ENCODE measurements at places on chromosomes 7 and 10.

DNA sequence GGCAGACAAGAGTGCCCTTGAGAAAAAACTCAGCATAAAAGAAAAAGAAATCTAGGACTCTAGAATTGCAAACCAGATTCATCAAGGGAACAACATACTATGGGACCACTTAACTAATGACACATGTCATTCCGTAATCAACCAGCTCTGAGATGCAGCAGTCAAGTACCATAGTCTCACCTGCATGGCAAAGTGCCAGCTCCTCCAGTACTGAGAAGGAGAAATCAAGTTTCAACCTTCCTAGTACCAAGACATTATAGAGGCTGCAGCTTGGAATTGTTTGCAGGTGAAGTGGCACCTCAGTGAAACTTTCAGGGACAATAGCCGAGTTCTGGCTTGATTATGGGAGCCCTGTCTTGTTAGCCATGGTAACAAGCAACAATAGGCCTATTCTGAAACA is 11.5 kb downstream of the STEAP1 start:
- DNase-seq: no peak

GRCh38 chr7:142177869-142178268 is 66.4 kb downstream of the MGAM2 start:
- no peak for DNase-seq

- DNase-seq: no peak
These were observed 679 bp upstream of the AFAP1L2 start for GRCh38 chr10:114405011-114405350.

GRCh38 chr7:66958538-66959350 is 36.6 kb downstream of the SBDS start:
- DNase-seq: no peak

DNA sequence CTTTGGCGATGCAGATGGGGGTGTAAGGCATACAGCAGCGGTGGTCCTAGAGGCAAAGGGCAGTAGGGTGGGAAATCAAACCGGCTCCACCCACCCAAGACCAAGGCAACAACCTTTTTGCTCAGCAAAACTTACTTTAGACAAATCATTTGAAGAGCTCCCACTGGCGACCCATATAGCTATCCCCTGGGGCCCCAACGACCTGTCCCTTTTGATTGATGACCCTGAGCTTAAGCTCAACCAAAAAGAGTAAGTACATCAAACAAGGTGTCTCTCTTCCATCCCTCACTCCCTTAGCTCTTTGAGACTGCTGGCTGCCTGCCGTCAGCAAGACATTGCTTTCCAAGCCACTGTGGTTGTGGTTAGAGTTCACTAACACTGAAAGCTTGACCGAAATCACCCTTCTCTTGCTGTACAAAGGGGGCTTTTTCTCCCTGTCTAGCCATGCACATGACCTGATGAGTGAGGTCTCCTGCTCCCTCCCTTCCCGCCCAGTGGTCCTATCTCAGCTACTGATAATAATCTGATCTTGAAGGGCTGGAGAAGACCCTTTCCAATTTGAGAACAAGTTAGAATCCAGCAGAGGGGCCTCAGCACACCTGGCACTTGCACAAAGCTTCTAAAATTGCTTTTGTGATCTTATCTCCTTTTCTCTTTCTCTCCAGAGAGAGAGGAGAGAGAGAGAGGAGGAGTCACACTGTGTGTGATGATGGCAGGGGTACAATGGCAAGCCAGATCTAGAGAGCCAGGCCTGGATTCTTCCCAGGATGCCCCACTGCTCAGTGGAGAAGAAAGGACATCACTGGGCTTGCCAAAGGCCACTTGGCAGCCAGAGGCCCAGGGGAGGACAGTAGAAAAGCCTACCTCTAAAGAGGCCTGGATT is 42.2 kb downstream of the XPNPEP1 start:
- no peak for DNase-seq

DNA sequence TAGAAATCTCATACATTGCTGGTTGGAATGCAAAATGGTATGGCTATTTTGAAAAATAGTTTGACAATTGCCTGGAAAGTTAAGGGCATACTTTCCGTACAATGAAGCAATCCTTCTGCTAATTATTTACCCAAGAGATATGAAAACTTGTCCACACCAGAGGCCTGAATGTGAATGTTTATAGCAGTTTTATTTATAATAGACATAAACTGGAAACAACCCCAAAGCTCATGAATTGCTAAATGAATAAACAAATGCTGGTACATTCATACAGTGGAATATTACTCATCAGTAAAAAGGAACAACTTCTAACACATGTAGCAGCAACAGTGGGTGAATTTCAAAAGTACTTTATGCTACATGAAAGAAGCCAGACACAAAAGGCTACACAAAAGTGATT is 42.7 kb downstream of the MMRN2 start:
- no peak for DNase-seq

- DNase-seq: no peak
These were observed 233.4 kb downstream of the ZMYND11 start for GRCh38 chr10:368579-369220.

- DNase-seq: no peak
These were observed at the start of gene FGFR2 for GRCh38 chr10:121598263-121599249. FGFR2 (minus strand) TSS chr10:121598444; CDS start chr10:121593817, 4,627 bp downstream.

GRCh38 chr7:106369352-106369751 is 84.6 kb upstream of the NAMPT start:
- no peak for DNase-seq

DNA sequence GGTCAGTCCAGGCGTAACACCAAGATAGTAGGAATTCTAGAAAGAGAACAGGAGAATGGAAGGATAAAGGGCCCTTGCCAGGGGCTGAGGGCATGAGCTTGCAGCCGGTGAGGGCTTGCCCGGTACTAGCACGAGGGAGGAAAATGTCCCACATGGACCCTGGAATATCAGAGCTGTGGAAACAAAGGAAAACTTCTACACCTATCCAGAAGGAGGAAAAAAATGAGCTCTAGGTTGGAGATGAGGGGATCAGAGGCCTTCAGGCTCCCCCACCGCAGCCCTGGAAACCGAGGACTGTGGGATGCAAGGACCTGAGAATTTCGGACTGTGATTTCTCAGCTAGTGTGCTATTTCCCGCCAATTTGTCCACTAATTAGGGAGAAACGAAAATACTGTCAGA is 22.1 kb downstream of the RAMP3 start:
- DNase-seq: no peak

- no peak for DNase-seq
These were observed 284.9 kb downstream of the FGFR2 start for GRCh38 chr10:121313119-121313875.

GRCh38 chr7:66778201-66778600 is 37.7 kb downstream of the RABGEF1 start:
- no peak for DNase-seq

DNA sequence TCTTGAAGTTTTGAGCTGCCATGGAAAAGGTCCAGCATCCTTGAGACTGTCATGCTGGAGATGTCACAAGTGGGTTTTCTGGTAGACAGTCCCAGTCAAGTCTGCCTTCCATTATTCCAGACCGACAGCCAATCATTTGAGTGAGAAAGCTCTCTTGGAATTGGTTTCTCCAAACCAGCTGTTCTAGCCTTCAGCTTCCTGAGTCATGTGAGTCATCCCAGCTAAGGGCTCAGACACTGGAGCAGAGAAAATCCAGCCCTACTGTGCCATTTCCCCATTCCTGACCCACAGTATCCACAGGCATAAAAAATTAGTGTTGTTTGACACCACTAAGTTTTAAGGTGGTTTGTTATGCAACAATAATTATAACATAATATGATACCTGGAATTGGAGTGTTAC is 219.0 kb downstream of the ADRA2A start:
- no peak for DNase-seq

- peak; percentile 54 for DNase-seq
These were observed 6.6 kb downstream of the SFRP5 start for GRCh38 chr10:97765201-97765600.

GRCh38 chr10:79349766-79350406 is 2.6 kb downstream of the PPIF start:
- DNase-seq: no peak

DNA sequence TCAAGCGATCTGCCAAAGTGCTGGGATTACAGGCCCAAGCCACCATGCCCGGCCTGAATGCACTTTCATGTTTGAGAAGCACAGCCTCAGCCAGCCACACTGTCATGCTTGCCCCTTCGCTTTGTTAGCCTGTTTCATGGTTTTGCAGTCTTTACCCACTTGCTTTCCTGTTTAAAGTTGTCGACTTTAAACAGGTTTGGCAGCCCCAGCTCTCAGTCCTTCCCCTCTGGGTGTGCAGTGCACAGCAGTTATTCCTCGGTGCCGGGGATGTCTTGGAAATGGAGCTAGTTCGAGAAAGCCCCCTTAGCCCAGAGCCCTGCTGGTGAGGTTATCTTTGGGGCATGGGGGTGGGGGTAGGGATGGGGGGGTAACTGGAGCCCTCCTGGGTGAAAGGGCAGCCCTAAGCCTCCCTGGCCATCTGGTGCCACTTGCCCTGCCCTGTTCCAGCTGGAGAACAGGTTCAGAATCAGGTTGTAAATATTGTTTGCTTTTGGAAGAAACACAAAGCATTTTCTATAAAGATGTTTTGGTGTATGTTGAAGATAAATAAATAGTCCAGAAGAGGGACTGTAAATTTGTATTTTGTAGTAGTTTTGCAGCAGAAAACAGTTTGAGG is 14.8 kb downstream of the TSPAN14 start:
- DNase-seq: no peak

- no peak for DNase-seq
These were observed 6.2 kb downstream of the FAM180A start for GRCh38 chr7:135742371-135742770.

- DNase-seq: no peak
These were observed 48.3 kb downstream of the ANKIB1 start for GRCh38 chr7:92293896-92294590.

GRCh38 chr7:92667816-92668535 is 77.8 kb upstream of the FAM133B start:
- DNase-seq: no peak

- DNase-seq: no peak
These were observed 75.8 kb downstream of the MAD1L1 start for GRCh38 chr7:2156756-2157472.

- no peak for DNase-seq
These were observed 31.2 kb upstream of the AOAH start for GRCh38 chr7:36755484-36755883.

DNA sequence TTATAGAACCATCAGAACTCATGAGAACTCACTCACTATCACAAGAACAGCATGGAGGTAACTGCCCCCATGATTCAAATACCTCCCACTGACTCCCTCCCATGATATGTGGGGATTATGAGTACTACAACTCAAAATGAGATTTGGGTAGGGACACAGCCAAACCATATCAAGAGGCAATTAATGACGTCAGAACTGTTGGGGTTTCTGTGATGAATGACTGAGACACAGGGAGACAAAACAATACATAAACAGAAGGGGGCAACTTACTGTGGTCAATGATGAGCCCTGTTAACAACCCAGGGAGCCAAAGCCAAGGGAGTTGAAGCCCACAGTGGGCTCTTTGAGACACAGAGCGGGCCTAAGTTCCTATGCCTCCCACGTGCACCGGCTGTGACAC is 171.3 kb upstream of the GHITM start:
- DNase-seq: no peak

DNA sequence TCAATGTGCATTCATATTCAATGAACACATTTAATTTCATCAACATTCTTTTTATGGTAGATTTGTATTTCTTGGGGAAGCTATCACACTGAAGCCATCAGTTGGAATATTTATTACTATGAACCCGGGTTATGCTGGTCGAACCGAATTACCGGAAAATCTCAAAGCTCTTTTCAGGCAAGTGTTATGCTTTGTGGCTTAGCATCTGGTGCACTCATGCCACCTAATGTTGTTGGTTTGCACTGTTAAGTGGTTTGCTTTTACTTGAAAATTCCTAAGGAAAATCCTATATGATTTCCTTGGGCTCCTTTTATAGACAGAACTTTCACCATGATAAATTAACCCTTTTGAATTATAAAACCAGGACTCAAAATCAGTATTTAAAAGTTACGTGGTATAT is 147.9 kb downstream of the DNAH11 start:
- DNase-seq: no peak

DNA sequence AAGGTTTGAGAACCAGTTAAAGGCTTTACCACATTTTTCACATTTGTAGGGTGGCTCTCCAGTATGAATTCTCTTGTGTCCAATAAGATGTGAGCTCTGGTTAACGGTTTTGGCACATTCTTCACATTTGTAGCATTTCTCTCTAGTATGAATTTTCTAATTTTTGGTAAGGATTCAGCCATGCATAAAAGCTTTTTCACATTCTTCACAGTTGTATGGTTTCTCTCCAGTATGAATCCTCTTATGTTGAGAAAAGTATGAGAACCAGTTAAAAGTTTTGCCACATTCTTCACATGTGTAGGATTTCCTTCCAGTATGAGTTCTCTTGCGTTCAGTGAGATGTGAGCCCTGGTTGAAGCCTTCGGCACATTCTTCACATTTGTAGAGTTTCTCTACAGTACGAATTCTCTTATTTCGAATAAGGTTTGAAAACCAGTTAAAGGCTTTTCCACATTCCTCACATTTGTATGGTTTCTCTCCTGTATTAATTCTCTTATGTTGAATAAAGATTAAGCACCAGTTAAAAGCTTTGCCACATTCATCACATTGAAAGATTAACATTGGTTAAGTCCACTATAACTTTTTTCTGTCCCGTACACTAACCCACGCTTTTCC is 33.2 kb upstream of the ZNF479 start:
- no peak for DNase-seq

DNA sequence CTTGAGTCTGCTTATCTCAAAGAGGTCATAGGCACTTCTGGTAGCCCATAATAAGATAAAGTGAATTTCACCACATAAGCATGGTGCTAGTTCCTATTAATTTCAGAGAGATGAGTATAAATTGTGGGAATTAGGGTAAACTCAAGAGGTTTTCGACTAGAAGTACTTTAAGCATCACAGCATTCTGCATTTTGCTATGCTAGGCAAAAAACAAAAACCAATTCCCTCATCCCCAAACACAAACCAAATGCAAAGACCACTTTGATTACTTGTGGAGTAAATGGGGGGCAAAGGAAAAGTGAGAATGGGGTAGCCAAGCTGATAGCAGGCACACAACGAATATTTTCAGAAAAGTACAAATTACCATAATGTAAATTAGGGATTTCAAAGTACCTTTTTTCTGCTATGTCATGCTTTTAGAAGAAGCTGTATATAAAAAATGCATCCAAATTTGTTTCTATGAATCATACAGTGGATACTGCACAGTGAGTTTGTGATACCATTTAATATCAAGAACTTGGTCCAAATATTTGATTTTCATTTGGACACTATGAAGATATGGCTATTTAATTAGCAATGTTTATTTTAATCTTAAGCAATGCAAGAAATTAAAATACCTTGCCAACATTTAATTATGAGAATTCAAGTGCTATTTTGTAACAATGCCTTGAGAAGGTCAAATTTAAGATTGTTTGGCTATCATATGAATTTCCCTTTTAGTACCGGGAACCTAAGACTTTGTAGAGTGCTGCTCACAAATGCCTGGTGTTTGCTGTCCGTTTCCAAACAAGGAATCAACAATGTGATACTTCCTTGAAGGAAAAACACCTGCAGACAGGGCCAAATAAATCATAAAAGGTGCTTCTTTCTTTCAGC is 455.5 kb downstream of the PHTF2 start:
- no peak for DNase-seq

DNA sequence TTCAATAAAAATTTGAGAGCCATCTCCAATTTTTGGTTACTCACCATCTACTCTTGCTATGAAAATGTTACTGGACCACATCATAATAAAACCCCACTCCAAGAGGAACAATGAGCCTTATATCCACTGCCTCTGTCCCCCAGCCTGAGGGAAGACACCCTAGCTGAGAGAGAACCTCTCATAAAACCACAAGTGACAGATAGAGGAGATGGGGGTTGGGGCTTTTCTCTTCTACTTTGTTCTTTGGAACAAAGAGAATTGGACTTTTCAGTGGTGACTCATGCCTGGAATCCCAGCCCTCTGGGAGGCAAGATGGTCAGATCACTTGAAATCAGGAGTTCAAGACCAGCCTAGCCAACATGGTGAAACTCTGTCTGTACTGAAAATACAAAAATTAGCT is 27.6 kb upstream of the TAS2R16 start:
- no peak for DNase-seq

All from NCI-H774 (cell line).